ENCODE measurements at places on chromosomes 2 and 18.

GRCh38 chr2:95043300-95044093 is 18.0 kb downstream of the MAL start:
- DNase-seq, result peak; percentile 82

- no peak for DNase-seq
Observed at GRCh38 chr2:172351586-172351985, 75.8 kb upstream of the ITGA6 start.

- DNase-seq, result no peak
Observed at GRCh38 chr18:3420919-3421279, 29.1 kb upstream of the TGIF1 start.

DNA sequence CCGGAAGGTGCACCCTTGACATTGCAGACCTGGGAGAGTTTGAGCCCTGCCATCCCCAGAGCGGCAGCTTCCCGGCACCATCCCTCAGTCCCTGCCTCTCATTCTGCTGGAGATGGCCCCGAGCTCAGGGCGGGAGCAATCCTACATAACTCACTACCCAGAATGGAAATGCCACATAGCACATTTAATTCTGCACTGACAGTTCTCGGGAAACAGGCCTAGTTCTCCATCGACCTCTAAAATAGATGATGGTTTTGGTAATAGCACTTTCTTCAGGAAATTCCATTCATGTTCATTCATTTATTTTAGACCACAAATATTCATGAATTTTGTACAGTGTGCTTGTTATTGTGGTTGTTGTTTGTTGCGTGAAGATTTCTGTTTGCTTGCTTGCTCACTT is 92.9 kb upstream of the SLC14A2 start:
- DNase-seq, result no peak

DNA sequence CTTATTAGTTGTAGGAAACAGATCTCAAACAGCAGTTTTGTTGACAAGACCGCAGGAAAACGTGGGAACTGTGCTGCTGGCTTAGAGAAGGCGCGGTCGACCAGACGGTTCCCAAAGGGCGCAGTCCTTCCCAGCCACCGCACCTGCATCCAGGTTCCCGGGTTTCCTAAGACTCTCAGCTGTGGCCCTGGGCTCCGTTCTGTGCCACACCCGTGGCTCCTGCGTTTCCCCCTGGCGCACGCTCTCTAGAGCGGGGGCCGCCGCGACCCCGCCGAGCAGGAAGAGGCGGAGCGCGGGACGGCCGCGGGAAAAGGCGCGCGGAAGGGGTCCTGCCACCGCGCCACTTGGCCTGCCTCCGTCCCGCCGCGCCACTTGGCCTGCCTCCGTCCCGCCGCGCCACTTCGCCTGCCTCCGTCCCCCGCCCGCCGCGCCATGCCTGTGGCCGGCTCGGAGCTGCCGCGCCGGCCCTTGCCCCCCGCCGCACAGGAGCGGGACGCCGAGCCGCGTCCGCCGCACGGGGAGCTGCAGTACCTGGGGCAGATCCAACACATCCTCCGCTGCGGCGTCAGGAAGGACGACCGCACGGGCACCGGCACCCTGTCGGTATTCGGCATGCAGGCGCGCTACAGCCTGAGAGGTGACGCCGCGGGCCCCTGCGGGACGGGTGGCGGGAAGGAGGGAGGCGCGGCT is at the start of gene TYMS:
Gene TYMS, plus strand, starts transcription at position 343 of the 690 bp plus-strand sequence. Its CDS starts 90 bp downstream, at position 433.
- peak; percentile 76 for DNase-seq

- no peak for DNase-seq
Observed at GRCh38 chr2:53575721-53576124, 191.9 kb upstream of the CHAC2 start.

- DNase-seq, result no peak
Observed at GRCh38 chr2:121038431-121038830, 246.6 kb downstream of the TFCP2L1 start.

DNA sequence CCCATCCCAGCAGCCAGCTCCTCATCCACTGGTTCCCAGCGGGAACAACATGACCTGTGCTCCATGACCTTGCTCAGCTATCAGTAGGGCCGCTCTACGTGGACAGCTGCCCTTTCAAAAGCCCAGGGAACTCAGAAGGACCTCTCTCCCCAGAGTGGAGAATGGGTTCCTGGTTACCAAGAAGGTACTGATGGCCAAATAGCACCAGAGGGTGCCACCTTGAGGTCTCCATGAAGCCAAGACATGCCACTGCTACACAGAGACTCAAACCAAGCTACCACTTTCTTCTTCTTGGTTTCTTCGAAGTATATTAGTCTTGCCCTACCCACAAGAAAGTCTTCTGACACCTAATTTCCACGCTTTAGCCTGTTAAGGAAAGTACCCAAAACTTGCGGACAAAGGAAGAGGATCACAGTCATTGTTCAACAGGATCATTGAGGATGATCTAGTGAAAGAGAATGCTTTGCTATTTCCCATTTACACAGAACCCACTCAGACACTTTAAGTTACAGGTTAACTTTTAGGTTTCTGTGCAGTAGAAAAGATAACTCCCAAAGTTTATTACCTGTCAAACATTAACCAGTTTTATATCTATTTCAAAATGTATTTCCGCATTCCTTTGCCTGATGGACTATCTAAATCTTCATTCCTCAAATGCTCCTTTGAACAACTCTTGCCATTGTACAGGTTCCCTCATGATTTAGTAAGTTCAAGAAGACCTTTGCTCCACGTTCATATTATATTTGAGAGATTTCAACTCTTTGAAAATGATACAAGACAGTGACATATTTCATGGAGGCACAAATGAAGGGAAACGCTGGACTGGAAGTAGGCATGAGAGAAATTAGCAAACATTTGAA is 102.2 kb downstream of the ALPK2 start:
- no peak for DNase-seq

DNA sequence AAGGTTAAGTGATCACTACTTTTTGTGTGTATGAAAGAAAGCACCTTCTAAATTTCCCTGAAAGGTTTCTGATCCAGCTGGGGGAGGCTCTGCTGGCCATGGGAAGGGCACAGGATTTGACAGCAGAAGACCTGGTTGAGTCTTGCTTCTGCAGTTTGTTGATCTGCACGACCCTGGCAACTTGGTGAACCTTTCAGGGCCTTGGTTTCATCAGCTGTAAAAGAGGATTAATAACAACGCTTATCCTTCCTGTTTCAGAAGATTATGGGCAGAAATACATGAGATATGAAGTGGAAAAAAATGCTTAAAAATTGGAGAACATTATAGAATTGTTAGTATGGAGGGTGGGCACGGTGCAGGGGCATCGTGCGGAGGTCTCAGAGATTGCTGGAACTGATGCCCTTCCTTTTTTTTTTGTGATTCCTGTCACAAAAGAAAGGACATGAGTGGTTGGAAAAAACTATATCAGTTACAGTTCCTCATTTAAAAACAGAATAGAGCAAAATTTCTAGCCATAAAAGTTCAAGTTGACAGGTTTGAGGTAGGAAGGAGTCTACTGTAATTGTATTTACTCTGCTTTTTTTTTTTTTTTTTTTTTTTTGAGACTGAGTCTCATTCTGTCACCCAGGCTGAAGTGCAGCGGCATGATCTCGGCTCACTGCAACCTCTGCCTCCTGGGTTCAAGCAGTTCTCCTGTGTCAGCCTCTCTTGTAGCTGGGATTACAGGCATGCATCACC is 47.4 kb downstream of the MFSD6 start:
- DNase-seq, result no peak

- no peak for DNase-seq
Observed at GRCh38 chr2:24611631-24612030, 120.6 kb downstream of the NCOA1 start.

GRCh38 chr2:231012463-231012862 is 16.5 kb downstream of the SPATA3 start:
- no peak for DNase-seq

DNA sequence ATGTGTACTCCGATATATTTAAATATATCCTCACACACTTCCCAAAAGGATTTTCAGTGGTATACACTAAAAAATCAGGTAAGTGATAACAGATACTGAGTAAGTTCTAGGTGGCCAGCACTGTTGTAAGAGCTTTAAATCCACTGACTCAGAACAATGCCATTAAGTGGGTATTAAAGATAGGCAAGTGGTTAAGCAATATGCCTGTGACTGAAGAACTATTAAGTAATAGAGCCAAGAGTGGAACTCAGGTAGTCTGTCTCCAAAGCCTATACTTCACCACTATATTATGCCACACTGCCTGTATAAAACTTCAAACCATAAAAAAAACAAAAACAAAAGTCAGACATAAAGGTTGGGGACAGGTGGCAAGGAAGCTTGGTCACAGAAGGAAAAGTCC is 37.2 kb downstream of the THUMPD2 start:
- DNase-seq, result no peak

GRCh38 chr18:67367540-67367939 is 149.0 kb downstream of the DSEL start:
- no peak for DNase-seq

DNA sequence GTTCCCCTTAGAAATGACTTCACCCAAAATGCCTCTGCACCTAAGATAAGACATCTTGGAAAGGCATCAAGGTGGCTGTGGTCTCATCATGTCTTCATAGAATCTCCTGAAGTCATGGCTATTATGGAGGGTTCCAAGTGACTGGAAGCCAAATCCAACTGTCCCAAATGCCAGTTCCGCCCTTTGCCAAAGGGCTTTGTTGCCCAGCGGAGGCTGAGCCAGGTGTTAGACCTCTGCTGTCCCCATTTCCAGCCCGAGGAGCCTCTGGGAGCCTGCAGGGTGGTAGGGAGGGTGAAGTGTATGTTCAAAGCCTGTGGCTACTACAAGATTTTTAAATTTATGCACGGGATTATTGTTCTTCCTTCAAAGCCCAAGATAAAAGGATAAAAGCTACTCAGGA is 25.7 kb downstream of the RHOB start:
- no peak for DNase-seq

DNA sequence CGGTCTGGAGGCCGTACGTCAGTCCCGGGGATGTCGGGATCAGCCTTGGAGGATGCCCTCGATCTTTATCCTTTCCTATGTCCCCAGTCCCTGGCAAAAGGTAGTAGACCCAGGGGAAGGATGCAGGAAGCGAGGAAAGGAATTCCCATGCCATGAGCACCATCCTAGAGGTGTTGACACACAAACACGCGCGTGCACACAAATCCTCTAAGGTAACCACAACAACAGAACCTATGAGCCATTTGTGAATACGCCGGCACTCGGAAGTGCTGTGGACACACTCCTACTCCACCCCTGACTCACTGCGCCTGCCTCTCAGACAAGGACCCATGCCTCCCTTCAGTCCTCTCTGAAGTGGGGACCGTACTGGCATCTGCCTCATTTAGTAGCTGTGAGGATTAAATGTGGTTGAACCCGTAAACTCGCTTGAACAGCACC is 11.3 kb upstream of the MLPH start:
- DNase-seq, result peak; percentile 86

GRCh38 chr2:32752952-32753351 is 125.1 kb downstream of the TTC27 start:
- no peak for DNase-seq

GRCh38 chr2:233404222-233404621 is 49.9 kb downstream of the DGKD start:
- DNase-seq, result peak; percentile 53

- no peak for DNase-seq
Observed at GRCh38 chr2:112639936-112640335, 5.8 kb upstream of the SLC20A1 start.

DNA sequence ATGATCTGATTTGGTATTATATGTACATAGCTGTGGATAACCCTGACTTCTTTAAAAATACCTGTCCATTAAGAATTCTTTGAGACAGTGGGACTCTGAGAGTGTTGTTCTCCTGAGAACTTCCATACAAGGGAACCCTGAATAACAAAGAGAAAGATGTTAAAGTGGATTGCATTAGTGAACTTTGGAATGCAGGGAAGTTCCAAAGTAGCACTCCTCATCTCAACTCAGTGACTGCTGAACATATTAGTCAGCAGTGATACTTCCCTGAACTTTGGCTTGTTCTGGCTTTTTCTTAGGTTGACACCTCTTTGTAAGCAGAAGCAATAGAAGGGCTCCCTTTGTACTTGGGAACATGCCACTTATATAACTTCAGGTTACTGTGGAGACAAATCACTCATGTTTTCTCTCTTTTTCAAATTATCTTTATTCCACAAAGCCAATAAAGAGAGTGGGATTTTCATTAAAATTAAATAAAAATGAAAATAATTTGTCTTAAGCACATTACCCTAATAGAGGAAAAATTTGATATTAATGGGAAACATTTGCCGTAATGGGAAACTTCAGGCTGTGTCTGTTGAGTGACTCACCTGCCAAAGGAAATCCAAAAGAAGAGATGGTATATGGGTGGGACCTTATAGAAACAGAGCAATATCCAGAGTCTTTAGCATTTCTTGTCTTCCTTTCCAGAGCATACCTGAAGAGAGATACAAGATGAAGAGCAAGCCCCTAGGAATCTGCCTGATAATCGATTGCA is 33.3 kb downstream of the CFLAR start:
- DNase-seq, result peak; percentile 75

GRCh38 chr2:26184555-26185303 is 11.8 kb downstream of the GAREM2 start:
- DNase-seq, result no peak

GRCh38 chr18:30527917-30528316 is 514.6 kb downstream of the DSC3 start:
- no peak for DNase-seq

DNA sequence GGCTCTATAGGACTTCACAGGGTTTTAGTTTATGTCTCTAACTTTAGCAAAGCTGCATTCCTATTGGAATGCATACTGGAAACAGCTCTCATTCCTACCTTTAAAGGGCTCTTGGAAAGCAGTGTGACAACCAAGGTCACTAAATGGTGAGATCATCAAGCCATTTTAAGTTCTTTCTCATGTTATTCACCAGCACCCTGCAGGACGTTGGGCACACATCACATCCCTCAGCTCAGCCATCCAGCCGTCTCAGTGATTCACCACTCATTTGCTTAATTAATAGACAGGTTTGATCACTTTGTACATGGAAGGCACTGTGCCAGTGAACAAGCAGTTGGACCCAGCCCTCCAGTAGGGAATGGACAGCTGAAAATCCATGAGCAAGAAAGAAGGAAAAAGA is 32.2 kb upstream of the RBM44 start:
- no peak for DNase-seq

- DNase-seq, result no peak
Observed at GRCh38 chr18:76889091-76889699, 66.8 kb downstream of the ZNF236 start.

- peak; percentile 42 for DNase-seq
Observed at GRCh38 chr2:62586981-62587380, 81.0 kb upstream of the TMEM17 start.

- DNase-seq, result no peak
Observed at GRCh38 chr2:86779971-86780370, 10.7 kb downstream of the CD8A start.

- no peak for DNase-seq
Observed at GRCh38 chr2:174246944-174247381, 1.4 kb downstream of the OLA1 start.

GRCh38 chr2:48129293-48129950 is 223.1 kb upstream of the FBXO11 start:
- no peak for DNase-seq

DNA sequence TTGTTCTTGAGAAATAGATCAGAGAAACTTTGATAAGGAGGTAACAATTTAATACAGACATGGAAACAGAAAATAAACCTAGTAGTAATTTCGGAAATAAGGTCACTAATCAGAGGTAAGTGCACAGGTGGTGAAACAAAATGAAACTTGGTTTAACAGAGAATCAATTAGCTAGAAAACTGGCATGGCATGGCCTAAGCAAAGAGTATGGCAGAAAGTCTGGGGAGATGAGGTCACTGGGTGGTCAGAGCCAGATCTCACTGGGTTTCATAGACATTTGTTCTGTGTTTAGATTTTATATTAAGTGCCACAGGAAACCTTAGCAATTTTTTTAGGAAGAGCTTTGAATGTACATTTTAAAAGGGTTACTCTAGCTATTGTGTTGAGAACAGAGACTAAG is 1216.0 kb upstream of the PIK3C3 start:
- DNase-seq, result no peak
